ENCODE measurements at places on chromosomes 1 and 21. TPM values are rescaled to one million over a fixed set of nuclear protein-coding genes. Genes with fewer than 3 reads are reported as not detected.

GRCh38 chr1:228830185-228830953, 95.1 kb downstream of the RHOU start:
- no peak for DNase-seq
- no peaks in the 10 kb centered on the region for H3K36me3 ChIP-seq
- peaks cover 8% of the 10 kb centered on the region for H3K4me1 ChIP-seq
- no peak overlapping the region for H3K4me3 ChIP-seq

GRCh38 chr1:25661043-25661815, 44.6 kb downstream of the MAN1C1 start:
- no peak overlapping the region for H3K27ac ChIP-seq
- DNase-seq, result peak; percentile 38
- H3K4me3 ChIP-seq, result no peak overlapping the region
- H3K4me1 ChIP-seq, result no peaks in the 10 kb centered on the region
- H3K36me3 ChIP-seq, result no peaks in the 10 kb centered on the region

GRCh38 chr1:14443164-14443787, 155.2 kb upstream of the KAZN start:
- peaks cover 34% of the 10 kb centered on the region for H3K4me1 ChIP-seq
- no peak overlapping the region for H3K4me3 ChIP-seq
- peak; percentile 41 for DNase-seq

- peak; percentile 57 for DNase-seq
- H3K36me3 ChIP-seq, result no peaks in the 10 kb centered on the region
- no peak overlapping the region for H3K27ac ChIP-seq
- peaks cover 21% of the 10 kb centered on the region for H3K4me1 ChIP-seq
- no peak overlapping the region for H3K4me3 ChIP-seq
Measured at GRCh38 chr1:209045331-209046057, 538.0 kb upstream of the CAMK1G start.

The NPR1 gene
- total RNA-seq, result not detected

DNA sequence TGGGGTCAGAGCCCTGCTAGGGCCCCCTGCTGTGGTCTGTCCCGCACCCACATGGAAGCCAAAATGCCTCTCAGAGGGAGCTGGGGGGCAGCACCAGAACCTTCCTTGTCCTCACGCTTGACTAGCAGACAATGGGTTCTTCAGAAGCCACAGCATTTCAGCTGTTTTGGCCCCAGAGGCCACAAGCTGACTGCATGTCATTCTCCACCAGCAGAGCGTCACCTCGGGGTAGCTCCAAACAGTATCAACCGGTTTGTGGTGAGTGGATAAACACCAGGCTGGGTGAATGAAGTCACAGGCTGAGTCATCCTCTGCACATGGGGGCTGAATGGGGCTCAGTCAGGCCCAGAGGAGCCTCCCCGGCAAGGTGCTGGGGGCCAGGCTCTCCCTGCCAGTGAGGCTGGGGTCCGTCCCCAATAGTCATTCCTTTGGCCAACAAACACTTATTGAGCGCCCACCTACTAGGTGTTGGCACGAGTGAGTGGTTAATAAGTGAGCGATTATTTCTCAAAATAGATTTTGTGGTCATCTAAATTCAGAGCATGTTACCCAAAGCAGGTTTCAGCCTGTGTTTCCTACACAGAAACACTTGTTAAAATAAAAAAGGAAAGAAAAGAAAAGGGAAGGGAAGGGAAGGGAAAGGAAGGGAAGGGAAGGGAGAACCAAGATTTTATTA, 9.1 kb downstream of the OLIG1 start:
- DNase-seq, result peak; percentile 50
- H3K4me1 ChIP-seq, result no peaks in the 10 kb centered on the region
- no peak overlapping the region for H3K4me3 ChIP-seq

The JAM2 gene
- total RNA-seq, result not detected

DNA sequence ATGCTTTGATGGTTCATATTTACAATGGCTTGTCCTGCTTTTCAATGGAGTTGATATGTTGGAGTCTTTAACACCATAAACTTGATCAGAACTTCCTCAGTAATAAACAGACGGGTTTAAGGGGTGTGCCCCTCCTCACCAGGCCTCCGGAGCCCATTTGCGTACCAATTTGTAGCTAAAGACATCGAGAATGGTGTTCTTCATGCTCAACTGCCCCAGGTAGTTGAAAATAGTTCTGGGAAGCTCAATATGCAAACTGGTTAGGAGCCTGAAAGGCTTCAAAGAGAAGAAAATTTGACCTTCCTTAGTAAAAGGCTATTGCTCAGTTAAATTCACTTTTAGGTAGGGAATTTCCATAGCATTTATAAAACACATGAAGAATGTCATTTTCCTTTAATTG, 68.1 kb upstream of the RRP15 start:
- H3K4me3 ChIP-seq, result no peak overlapping the region
- no peaks in the 10 kb centered on the region for H3K36me3 ChIP-seq
- no peak overlapping the region for H3K27ac ChIP-seq
- no peaks in the 10 kb centered on the region for H3K4me1 ChIP-seq

The LRRC7 gene
- not detected for total RNA-seq

GRCh38 chr1:206538086-206538770, 30.9 kb downstream of the RASSF5 start:
- H3K27me3 ChIP-seq, result no peaks in the 10 kb centered on the region
- no peak overlapping the region for H3K4me3 ChIP-seq
- H3K27ac ChIP-seq, result no peak overlapping the region

- H3K27ac ChIP-seq, result no peak overlapping the region
- no peaks in the 10 kb centered on the region for H3K27me3 ChIP-seq
- no peak overlapping the region for H3K4me3 ChIP-seq
- no peaks in the 10 kb centered on the region for H3K36me3 ChIP-seq
- no peak for DNase-seq
Measured at GRCh38 chr21:46122758-46123683, 25.1 kb downstream of the COL6A2 start.

GRCh38 chr21:46196733-46197132, 12.5 kb upstream of the SPATC1L start:
- no peak overlapping the region for H3K27ac ChIP-seq
- H3K4me3 ChIP-seq, result no peak overlapping the region
- H3K4me1 ChIP-seq, result no peaks in the 10 kb centered on the region
- no peaks in the 10 kb centered on the region for H3K27me3 ChIP-seq

- no peaks in the 10 kb centered on the region for H3K36me3 ChIP-seq
- no peak overlapping the region for H3K27ac ChIP-seq
- peaks cover 20% of the 10 kb centered on the region for H3K4me1 ChIP-seq
- peak overlapping the region; percentile 96 for H3K4me3 ChIP-seq
- peaks cover 31% of the 10 kb centered on the region for H3K27me3 ChIP-seq
Measured at GRCh38 chr1:230641900-230642262, 400 bp upstream of the COG2 start.

GRCh38 chr1:161199506-161200139, 769 bp upstream of the ADAMTS4 start:
- no peak overlapping the region for H3K4me3 ChIP-seq
- peaks cover 22% of the 10 kb centered on the region for H3K36me3 ChIP-seq
- DNase-seq, result no peak

The CYP4A11 gene
- not detected for total RNA-seq

GRCh38 chr1:182146286-182146685, 84.8 kb upstream of the ZNF648 start:
- no peaks in the 10 kb centered on the region for H3K27me3 ChIP-seq
- H3K27ac ChIP-seq, result peak overlapping the region; percentile 97
- H3K4me3 ChIP-seq, result no peak overlapping the region
- DNase-seq, result peak; percentile 36
- peaks cover 4% of the 10 kb centered on the region for H3K36me3 ChIP-seq
- peaks cover 57% of the 10 kb centered on the region for H3K4me1 ChIP-seq

- H3K4me1 ChIP-seq, result peaks cover 5% of the 10 kb centered on the region
- DNase-seq, result no peak
- no peaks in the 10 kb centered on the region for H3K27me3 ChIP-seq
- no peak overlapping the region for H3K27ac ChIP-seq
- no peaks in the 10 kb centered on the region for H3K36me3 ChIP-seq
Measured at GRCh38 chr1:194717334-194717733, 1530.9 kb upstream of the B3GALT2 start.

GRCh38 chr1:224726441-224727182, 110.5 kb downstream of the CNIH3 start:
- no peaks in the 10 kb centered on the region for H3K27me3 ChIP-seq
- peak overlapping the region; percentile 87 for H3K27ac ChIP-seq
- DNase-seq, result peak; percentile 86
- H3K4me1 ChIP-seq, result peaks cover 34% of the 10 kb centered on the region
- no peaks in the 10 kb centered on the region for H3K36me3 ChIP-seq

The LRRC41 gene
- total RNA-seq, result 92.6 TPM

The SLC1A7 gene
- not detected for total RNA-seq

DNA sequence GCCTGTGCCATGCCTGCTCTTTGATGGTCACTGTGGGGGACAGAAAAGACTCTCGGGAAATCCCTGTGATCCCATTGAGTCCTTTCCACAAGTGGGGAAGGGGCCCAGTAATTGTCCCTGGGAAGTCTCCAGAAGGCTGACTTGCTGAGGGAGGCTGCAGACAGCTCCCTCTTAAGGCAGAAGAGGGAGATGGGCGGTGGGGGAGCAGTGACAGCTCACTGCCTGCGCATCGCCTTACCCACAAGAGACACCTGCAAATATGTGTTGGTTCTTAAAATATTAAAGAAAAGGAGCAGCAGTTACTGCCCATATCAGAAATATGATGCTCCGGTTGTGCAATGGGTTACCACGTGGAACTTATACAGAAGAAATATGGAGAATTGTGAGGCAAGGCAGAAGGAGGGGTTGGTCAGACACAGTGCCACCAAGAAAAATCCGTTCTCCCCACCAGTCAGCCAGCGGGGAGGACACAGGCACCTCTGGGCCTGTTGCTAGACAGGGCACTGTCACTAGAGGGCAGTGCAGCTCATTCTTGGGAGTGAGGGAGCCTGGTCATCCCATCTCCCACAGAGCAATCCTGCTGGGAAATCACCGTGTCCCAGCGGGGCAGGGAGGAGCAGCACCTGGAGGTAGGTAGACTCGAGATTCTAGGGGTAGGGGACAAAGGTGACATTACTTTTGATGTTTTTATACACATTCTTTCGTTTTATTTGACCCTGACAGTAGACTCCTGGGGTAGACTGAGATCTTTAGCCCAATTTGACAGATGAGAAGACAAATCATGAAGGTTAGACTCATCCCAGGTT, 6.9 kb upstream of the CAMK1G start:
- H3K4me1 ChIP-seq, result peaks cover 8% of the 10 kb centered on the region
- DNase-seq, result peak; percentile 97
- H3K4me3 ChIP-seq, result no peak overlapping the region
- H3K27ac ChIP-seq, result no peak overlapping the region

The LIN28A gene
- not detected for total RNA-seq

GRCh38 chr1:226864311-226864710, 6.1 kb upstream of the PSEN2 start:
- H3K27ac ChIP-seq, result no peak overlapping the region
- no peaks in the 10 kb centered on the region for H3K36me3 ChIP-seq
- H3K27me3 ChIP-seq, result no peaks in the 10 kb centered on the region
- H3K4me3 ChIP-seq, result no peak overlapping the region
- peaks cover 15% of the 10 kb centered on the region for H3K4me1 ChIP-seq

The KCNK1 gene
- total RNA-seq, result 24.3 TPM

- DNase-seq, result no peak
- H3K36me3 ChIP-seq, result no peaks in the 10 kb centered on the region
- no peak overlapping the region for H3K27ac ChIP-seq
- no peaks in the 10 kb centered on the region for H3K27me3 ChIP-seq
Measured at GRCh38 chr21:29667651-29668050, 272.1 kb downstream of the GRIK1 start.

DNA sequence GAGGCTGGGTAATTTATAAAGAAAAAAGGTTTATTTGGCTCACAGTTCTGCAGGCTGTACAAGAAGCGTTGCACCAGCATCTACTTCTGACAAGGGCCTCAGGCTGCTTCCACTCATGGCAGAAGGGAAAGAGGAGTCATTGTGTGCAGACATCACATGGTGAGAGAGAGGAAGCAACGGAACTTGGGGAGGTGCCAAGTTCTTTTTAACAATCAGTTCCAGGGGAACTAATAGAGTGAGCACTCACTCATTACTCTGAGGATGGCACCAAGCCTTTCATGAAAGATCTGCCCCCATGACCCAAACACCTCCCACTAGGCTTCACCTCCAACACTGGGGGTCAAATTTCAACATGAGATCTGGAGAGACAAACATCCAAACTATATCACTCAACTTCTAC, 77.2 kb downstream of the DDAH1 start:
- H3K36me3 ChIP-seq, result no peaks in the 10 kb centered on the region
- H3K4me1 ChIP-seq, result no peaks in the 10 kb centered on the region
- H3K4me3 ChIP-seq, result no peak overlapping the region
- no peak overlapping the region for H3K27ac ChIP-seq
- H3K27me3 ChIP-seq, result no peaks in the 10 kb centered on the region

DNA sequence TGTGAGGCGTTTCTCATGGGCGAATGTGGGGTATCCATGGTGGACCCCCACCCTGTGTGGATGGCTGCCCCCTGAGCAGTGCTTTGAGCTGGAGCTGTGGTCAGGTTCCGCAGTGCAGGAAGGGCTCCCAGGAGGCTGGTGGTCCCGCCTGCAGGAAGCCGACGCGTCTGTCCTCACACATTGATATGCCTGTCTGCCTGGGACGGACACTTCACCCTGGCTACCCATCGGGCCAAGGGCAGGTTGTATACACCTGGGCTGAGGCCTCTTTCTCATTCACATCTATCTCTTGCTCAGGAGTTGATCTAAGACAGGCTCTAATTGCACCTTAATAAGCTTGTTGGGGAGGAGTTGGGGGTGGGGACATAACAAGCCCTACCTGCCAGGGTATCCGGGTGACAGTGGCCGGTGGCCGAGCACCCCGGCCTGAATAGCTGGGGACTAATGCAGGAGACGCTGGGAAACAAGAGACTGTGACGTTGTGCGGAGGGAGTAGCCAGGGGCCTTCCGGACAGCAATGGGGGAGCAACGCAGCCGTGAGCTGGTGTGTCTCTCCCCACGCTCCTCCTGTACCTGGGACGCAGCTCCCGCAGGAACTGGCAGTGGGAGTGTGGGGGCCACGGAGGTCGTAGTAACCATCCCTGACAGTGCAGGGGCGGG, 21.7 kb downstream of the PDXK start:
- no peaks in the 10 kb centered on the region for H3K27me3 ChIP-seq
- peaks cover 5% of the 10 kb centered on the region for H3K4me1 ChIP-seq
- H3K36me3 ChIP-seq, result peaks cover 58% of the 10 kb centered on the region
- H3K4me3 ChIP-seq, result no peak overlapping the region

DNA sequence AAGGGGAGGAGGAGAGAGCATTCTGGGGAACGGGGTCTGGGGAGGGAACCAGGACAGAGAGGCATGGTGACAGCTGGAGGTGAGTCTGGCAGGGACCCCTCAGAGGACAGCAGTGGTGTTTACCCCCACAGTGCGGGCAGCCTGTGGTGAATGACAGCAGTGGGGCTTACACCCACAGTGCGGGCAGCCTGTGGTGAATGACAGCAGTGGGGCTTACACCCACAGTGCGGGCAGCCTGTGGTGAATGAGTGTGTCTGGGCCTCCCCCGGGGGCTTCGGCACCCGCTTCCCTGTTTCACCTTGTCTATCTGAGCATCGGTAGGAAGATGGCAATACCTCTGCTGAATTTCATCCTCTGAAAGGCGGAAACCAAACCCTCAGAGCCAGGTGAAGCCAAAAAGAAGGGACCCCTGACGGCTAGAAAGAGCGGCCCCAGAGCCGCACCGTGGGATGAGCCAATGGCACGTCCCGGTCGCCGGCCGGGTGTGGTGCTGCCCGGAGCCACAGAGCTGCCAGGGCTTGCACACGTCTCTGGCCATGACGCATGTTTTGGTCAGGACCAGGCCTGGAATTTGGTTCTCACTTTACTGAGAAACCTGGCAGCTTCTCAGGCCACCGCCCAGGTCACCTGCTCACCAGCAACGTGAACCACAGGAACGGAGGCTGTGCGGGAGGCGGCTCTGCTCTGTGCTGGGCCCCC, 54.1 kb downstream of the SIK1 start:
- peak overlapping the region; percentile 77 for H3K27ac ChIP-seq
- peak overlapping the region; percentile 12 for H3K4me3 ChIP-seq
- H3K27me3 ChIP-seq, result no peaks in the 10 kb centered on the region
- H3K36me3 ChIP-seq, result no peaks in the 10 kb centered on the region

GRCh38 chr1:47333578-47333921, at the start of gene CMPK1:
Gene CMPK1 (plus strand): TSS chr1:47333790. CDS start chr1:47333946, 156 bp downstream.
- H3K36me3 ChIP-seq, result peaks cover 18% of the 10 kb centered on the region
- no peak within 1 kb of the TSS for H3K4me3 ChIP-seq
- H3K27me3 ChIP-seq, result no peaks in the 10 kb centered on the region
- DNase-seq, result peak; percentile 78
- H3K4me1 ChIP-seq, result peaks cover 6% of the 10 kb centered on the region
- H3K27ac ChIP-seq, result no peak within 1 kb of the TSS

Data from MCF 10A (cell line).